ENCODE measurements at places on chromosomes 1 and 21. TPM values are rescaled to one million over a fixed set of nuclear protein-coding genes. Genes with fewer than 3 reads are reported as not detected.

TNNI3K gene
- polyA plus RNA-seq, result not detected

MYBPH gene
- not detected for polyA plus RNA-seq

EVA1B gene
- polyA plus RNA-seq, result 0.66 TPM

VASH2 gene
- polyA plus RNA-seq, result not detected

CDC7 gene
- polyA plus RNA-seq, result 4.4 TPM

SPRR2A gene
- polyA plus RNA-seq, result not detected

DNM3 gene
- polyA plus RNA-seq, result 1.2 TPM

PTPRC gene
- polyA plus RNA-seq, result 1,177 TPM

LYPLAL1 gene
- polyA plus RNA-seq, result 21.9 TPM

HSD3B1 gene
- polyA plus RNA-seq, result not detected

COL9A2 gene
- polyA plus RNA-seq, result 0.43 TPM

RHBG gene
- not detected for polyA plus RNA-seq

AK5 gene
- 80.1 TPM for polyA plus RNA-seq

CDCA8 gene
- 1.0 TPM for polyA plus RNA-seq

PLA2G2D gene
- not detected for polyA plus RNA-seq

MTHFR gene
- polyA plus RNA-seq, result 10.5 TPM

SPRR5 gene
- polyA plus RNA-seq, result not detected

- peak; percentile 89 for DNase-seq
Observed at GRCh38 chr1:110672753-110673108, 2.0 kb downstream of the KCNA3 start.

GRCh38 chr1:211037095-211037494, 96.9 kb downstream of the KCNH1 start:
- DNase-seq, result no peak

GRCh38 chr21:42425591-42425990, 21.9 kb downstream of the UBASH3A start:
- DNase-seq, result no peak

DNA sequence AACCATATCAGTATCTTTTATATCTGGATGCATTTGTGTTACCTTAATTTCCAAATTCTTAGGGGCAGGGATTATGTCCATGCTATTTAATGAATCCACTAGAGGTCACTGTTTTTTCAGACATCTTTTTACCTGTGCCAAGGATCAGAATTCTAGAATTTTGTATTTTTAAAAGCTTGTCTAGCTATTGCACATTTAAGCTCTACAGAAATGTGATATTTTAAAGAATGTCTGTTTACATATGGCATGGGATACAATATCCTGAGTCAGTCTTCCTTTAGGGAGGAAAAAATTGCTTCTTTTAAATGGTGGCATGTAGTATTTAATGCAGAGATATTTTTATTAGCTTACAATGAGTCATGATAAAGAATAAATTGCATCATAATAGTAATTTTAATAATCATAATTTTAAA, 11.3 kb downstream of the RPAP2 start:
- DNase-seq, result no peak

- no peak for DNase-seq
Observed at GRCh38 chr1:230725256-230726012, 11.5 kb upstream of the AGT start.

DNA sequence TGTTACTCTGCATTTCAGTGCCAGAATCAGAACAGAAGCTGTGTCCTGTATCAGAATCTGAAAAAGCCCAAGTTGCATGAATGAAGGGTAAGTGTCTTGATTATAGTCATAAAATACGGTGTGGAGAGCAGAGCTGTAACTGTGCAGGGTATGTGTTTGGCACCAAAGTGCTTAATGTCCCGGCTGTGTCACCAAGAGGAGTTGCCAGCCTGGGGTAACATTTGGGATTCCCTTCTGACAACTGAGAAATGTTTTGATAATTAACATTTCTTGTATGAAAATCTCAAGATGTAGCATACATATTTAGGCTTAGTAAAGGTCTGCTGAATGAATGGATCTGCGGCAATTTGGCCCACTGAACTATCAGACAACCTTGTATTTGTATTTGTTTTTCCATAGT, 33.3 kb downstream of the AKNAD1 start:
- no peak for DNase-seq

DNA sequence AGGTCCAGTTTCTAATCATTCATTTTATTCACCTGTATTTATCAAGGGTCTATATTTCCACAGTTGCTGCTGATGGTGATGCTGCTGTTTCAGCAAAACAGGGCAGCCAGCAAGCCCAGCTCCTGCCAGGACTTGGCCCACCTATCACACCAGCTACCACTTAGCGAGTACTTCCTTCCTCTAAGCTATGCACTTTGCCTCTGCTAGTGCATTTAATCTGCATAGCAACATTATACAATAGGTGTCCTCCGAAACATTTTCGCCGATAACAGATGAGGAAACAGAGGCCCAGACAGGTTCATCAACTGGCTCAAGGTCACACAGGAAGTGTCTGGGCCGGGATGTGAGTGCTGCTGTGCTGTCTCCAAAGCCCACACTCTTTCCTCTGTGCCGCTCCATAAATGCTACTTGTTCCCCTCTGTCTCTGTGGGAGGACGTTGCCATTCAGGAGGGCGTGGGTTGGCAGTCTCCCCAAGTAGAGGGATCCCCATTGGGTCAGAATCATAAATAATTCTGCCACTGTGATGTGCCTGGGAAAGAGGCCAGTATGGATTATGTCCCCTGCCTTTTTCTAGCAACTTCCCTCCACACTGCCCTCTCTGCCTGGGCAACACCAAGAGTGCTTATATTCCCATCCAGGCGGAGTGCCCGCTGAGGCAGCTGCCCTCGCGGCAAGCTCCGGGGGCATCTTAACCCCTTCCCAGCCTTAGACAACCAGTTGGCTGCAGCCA, 9.4 kb upstream of the PLEKHA6 start:
- DNase-seq, result no peak

DNA sequence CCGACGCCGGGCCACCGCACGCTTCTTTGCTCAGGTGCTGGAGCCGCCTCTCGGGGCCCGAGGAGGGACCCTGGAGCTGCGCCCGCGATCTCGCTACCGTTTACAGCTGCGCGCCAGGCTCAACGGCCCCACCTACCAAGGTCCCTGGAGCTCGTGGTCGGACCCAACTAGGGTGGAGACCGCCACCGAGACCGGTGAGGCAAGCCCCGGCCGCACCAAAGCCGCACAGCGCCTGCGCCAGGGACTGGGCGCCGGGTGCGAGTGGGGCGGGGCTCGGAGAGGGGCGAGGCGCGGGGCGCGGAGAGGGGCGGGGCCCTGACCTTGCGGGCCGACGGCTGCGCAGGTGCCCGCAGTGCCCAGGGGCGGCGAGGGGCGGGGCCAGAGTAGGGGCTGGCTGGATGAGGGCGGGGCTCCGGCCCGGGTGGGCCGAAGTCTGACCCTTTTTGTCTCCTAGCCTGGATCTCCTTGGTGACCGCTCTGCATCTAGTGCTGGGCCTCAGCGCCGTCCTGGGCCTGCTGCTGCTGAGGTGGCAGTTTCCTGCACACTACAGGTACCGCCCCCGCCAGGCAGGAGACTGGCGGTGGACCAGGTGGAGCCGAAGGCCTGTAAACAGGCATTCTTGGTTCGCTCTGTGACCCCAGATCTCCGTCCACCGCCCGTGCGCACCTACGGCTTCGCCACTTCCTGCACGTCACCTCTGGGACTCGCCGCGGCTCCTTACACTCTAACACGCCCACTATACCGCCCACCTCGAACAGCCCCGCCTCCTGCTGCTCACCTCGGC, 9.8 kb upstream of the CDC20 start:
- peak; percentile 26 for DNase-seq

DNA sequence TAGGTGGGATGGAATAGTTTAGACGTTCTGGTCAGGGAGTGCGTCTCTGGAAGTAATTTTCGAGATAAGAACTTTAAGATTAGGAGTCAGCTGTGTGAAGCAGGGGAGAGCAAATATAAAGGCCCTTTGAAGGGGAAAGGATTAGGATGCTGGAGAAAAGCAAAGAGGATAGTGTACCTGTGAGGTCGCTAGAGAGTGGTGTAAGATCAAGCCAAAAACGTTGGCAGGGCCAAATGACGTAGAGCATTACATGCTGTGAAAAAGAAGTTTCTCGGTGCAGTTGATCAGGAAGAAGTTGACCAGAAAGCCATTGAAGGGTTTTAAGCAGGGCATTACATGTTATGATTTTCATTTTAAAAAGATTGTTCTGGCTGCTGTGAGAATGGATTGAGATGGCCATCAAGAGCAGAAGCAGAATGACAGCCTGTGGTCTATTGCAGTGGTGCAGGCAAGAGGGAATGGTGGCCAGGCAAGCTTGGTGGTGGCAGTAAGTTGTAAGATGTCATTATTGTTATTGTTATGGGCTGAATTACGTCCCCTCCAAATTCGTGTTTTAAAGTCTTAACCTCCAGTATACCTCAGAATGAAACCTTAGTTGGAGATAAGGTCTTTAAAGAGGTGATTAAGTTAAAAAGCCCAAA, 113.6 kb upstream of the KIF26B start:
- no peak for DNase-seq

DNA sequence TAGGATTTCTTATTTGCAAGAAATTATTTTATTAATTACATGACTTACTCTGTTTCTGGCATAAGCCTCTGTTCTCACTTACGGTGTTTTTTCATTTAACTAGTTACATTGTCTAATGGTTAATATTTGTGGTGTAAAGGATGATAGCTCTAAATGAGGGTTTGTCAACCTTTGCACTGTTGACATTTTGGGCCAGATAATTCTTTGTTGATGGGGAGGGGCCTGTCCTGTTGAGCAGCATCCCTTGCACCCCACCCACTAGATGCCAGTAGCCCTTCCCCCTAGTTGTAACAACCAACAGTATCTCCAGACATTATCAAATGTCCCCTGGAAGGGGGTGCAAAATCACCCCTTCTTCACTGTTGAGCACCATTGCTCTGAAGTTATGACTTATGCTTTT, 83.6 kb upstream of the SLC44A3 start:
- no peak for DNase-seq

DNA sequence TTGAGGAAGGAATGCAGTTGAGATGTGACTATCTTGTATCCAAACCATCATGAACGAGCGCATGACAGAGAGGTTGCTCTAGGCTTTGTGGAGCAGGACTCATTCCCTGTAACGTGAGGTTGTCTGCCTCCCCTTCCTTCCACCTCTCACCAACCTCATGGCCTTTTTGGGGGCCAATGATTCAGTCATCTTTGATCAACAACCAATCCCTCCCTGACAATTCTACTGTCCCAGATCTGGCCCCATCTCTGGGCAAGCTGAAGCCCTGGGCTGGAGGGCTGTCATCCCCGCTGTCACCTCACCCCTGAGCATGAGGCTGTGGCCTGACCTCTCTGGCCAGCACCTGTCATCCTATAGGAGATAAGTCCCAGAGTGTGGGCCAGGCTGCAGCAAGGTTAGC, 19.7 kb downstream of the MTARC1 start:
- no peak for DNase-seq

DNA sequence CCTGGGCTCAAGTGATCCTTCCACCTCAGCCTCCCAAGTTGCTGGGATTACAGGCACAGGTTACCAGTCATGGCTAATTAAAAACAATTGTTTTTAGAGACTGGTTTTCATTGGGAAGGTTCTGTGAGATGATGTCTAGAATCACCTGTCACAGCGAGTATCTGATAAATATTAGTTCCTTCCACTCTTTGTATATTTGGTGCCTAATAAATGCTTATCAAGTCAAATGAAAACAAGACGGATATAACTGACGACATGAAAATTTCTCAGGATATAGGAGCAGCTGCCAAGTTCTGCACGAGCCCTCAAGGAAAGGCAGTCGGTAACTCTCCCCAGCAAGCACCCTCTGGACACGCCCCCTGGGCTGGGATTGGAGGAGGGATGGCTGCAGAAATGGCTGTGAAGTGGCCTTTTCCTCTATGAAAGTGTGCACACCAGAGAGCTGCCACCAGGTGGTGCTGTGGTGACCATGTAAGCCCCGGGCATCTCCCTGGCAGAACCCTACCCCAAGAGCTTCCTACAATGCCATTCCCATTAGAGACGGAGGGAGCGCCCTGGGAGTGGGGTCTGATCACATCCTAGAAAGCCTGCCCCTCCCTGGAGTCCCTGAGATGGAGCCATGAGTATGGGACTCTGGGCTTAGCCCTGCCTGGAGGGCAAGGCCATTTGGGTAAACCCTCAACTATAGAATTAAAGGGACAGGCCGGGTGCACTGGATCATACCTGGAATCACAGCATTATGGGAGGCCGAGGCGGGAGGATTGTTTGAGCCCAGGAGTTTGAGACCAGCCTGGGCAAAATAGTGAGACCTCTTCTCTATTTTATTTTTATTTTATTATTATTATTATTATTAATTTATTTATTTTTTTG, 50.9 kb downstream of the HTR6 start:
- peak; percentile 64 for DNase-seq

GRCh38 chr1:161482610-161483009, 22.6 kb upstream of the FCGR2A start:
- no peak for DNase-seq

DNA sequence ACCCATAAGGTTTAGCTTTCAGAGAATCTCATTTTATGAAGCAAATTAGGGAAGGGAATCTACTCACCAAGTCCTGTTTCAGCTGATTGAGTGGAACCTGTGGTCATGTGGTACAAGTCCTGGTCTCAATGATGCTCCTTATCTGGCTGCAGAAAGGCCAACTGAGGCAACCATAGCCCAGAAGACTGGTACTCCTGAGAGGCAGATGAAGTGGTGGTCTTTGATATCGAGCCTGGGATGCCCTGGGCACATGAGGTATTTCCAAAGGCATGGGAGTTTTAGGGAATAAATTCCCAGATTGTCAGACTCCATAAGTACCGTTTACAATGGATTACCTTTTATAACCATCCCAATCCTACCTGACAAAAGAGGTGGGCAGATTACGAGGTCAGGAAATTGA, 3.3 kb downstream of the MX1 start:
- DNase-seq, result no peak

- no peak for DNase-seq
Observed at GRCh38 chr1:36846357-36846756, 188.0 kb downstream of the GRIK3 start.

GRCh38 chr1:220834155-220834870, 44.9 kb upstream of the HLX start:
- DNase-seq, result no peak

GRCh38 chr21:45131537-45131999, 57.2 kb downstream of the ADARB1 start:
- DNase-seq, result no peak

- DNase-seq, result no peak
Observed at GRCh38 chr1:17078991-17079868, 25.4 kb upstream of the SDHB start.

DNA sequence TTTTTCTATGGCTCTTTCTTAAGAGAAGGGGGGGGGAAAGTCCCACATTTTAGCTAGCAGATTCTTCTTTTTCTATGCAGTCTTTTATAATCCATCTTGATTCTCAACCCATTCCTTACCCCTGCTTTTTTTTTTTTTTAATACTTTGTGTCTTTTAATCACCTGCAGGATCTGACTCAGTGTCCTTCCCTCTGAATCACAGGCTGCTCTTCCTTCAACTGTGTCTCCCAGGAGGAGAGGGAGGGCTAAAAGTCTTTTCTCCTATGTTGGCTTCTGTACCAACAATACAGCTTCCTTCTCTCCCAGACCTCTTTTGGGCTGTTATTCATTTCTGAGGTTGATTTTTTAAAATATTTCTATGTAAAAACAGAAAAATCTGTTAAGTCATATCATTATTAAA, 686.2 kb downstream of the ADGRL2 start:
- no peak for DNase-seq

- DNase-seq, result no peak
Observed at GRCh38 chr1:14031461-14031860, 331.5 kb downstream of the PRDM2 start.

GRCh38 chr21:39927304-39927886, 60.2 kb downstream of the PCP4 start:
- no peak for DNase-seq

Measured in naive thymus-derived CD4-positive, alpha-beta T cell (primary cell).